CD8-positive, alpha-beta memory T cell (primary cell): ENCODE measurements at places on chromosomes 5 and 9.

DNA sequence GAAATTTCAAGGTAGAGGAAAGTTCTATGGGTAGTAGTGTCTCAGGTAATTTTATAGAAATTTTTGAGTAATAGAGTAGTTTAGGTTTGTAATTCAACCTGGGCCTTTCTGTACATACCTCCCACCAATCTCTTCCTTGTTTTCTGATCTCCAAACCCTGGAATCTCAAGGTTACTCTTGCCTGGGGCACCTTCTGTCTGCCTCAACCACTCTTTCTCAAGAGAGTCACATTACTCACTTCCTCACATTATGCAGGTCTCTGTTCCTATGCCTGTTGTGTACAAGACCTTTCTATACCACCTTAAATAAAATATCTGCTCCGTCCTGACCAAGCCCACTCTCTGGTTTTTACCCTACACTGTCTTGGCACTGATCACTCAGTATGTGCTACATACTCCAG is 412.6 kb upstream of the CTNND2 start:
- DNase-seq, result no peak

- DNase-seq, result no peak
Observed at GRCh38 chr9:85569988-85570387, 171.8 kb downstream of the AGTPBP1 start.

DNA sequence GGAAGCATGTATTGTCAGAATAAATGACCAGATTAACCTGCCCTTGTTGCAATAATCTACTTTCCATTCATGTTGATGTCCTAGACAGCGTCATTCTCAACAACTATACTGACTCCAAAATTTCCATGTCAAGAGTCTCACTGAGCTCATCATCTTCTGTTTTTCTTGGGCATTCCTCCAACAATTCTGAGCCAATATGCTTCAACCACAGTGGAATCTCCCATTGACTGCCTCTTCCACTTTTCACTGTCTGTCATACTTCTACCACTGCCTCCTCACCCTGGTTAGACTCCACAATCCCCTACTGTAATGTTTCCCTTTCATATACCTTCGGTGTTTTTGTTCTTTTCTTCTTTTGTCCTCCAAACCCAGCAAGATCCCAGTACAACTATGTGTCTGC is 162.8 kb downstream of the TLE1 start:
- DNase-seq, result no peak

DNA sequence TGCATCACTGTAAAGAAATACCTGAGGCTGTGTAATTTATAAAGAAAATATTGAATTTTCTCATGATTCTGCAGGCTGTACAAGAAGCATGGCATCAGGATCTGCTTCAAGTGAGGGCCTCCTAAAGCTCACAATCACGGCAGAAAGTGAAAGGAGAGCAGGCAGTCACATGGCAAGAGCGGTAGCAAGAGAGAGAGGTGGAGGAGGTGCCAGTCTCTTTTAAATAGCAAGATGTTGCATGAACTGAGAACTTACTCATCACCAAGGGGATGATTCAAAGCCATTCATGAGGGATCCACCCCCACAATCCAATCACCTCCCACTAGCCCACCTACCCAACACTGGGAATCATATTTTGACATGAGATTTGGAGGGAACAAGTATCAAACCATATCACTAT is 184.5 kb upstream of the PAPPA start:
- no peak for DNase-seq

- DNase-seq, result no peak
Observed at GRCh38 chr9:93597142-93597706, 20.8 kb downstream of the PHF2 start.

- no peak for DNase-seq
Observed at GRCh38 chr5:43110606-43111170, 10.0 kb upstream of the ZNF131 start.

DNA sequence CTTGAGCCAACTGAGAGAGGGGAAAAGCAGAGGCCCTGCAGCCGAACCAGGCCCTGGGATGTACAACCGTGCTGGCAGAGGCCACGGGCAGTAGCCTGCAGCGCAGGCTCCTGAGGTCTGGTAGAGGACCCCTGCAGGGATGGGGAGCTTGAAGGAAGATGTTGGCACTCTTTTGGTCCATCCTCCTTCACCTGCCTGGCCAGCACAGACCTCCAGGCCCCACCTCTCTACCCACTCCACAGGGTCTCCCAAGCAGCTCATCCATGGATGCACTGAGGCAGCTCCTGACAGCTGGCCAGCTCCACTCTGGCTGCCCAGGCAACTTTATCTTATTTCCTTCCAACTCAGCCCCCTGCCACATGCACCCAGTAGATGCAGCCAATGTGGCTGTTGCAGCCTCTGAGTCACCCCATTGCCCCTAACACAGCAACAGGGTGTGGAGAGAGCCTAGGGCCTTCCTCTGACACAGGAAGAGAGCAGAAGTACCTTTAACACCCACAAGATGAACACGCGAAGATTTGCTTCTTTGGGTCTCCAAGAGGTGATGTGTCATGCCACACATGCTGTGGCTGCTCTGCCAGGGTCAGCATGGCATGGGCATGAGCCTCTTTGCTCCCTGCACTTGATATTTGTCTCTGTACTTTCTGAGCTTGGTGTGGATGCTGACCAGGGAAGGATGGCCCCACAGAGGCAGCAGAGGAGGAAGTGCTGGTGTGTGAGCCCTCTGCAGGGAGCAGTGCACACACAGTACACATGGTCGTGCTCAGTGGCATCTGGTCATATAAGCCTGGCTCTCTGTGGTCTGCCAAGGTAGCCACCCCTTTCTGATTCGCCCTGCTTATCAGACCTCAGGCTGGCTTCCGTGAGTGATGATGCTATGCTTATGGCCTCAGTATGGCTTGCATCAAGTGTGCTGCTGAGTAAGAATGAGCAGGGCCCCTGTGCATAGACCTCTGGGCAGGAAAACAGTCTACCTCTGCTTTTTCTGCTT is 117.2 kb downstream of the NRG2 start:
- DNase-seq, result peak; percentile 28

DNA sequence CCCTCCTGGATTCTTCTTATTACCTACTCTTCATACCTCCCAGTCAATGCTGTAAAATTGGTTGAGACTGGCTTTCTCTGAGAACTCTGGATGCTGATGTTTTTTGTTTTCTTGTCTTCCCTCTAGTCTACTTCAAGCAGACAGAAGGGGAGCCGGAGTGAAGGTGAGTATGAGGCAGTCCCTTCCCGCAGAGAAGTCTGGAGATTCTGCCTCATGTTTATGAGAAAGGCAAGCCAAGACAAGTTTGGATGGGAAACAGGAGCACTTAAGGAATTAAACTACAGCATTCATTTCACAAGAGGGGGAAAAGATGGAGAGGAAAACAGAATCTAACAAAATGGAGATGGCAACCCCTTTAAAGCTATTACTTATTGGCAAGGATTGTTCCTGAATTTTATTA is 246.1 kb downstream of the TRIM32 start:
- no peak for DNase-seq

- DNase-seq, result no peak
Observed at GRCh38 chr9:19527663-19528062, 118.9 kb downstream of the ACER2 start.

GRCh38 chr5:14882658-14883580 is 11.3 kb upstream of the ANKH start:
- no peak for DNase-seq
